ENCODE measurements at places on chromosomes 2 and 18. TPM values are rescaled to one million over a fixed set of nuclear protein-coding genes. Genes with fewer than 3 reads are reported as not detected.

The ANKRD29 gene
- total RNA-seq = 2.1 TPM

The ELOA2 gene
- total RNA-seq = not detected

The DSG2 gene
- total RNA-seq = 107 TPM

The CHRNG gene
- total RNA-seq = not detected

The AMER3 gene
- total RNA-seq = 0.59 TPM

The ANKRD62 gene
- not detected for total RNA-seq

The DDX1 gene
- 120 TPM for total RNA-seq

The MC4R gene
- not detected for total RNA-seq

The AFF3 gene
- 0.22 TPM for total RNA-seq

The ZAP70 gene
- 0.22 TPM for total RNA-seq

The PSMA8 gene
- not detected for total RNA-seq

DNA sequence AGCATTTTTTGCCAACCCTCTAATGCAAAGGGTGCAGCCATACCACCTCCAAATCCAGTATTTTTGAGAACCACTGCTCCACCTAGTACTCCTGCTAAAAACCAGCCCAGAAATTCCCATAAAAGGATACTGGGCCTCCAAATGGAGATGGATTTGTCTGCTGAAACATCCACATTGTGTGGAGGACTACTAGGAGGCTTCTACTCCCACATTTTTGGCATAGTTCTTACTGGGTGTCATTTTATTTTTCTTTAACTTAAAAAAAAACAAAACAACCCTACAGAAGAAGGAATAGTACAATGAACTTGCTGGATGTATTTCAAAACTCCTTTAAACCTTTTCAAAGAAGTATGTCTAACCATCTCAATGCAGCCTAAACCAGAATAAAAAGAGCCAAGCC is 219.2 kb downstream of the SRBD1 start:
- DNase-seq = no peak

DNA sequence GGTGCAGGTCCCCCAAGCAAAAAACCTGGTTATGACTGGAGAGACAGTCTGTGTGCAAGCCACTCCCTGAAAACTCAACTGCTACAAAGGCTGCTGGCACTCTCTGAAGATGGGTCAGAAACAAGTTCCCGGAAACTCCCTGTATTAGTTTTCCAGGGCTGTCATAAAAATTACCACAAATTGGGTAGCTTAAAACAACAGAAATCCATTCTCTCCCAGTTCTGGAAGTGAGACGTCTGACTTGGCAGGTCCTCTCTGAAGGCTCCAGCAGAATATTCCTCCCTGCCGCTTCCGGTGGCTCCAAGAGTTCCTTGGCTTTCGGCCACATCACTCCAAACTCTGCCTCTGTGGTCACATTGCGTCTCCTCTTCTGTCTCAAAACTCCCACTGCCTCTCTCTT is 30.1 kb upstream of the SERPINE2 start:
- no peak for DNase-seq

- DNase-seq = no peak
These were observed 663.1 kb downstream of the ERBB4 start for GRCh38 chr2:211875488-211875887.

- no peak for DNase-seq
These were observed 146.9 kb downstream of the ANKRD44 start for GRCh38 chr2:197163712-197164140.

DNA sequence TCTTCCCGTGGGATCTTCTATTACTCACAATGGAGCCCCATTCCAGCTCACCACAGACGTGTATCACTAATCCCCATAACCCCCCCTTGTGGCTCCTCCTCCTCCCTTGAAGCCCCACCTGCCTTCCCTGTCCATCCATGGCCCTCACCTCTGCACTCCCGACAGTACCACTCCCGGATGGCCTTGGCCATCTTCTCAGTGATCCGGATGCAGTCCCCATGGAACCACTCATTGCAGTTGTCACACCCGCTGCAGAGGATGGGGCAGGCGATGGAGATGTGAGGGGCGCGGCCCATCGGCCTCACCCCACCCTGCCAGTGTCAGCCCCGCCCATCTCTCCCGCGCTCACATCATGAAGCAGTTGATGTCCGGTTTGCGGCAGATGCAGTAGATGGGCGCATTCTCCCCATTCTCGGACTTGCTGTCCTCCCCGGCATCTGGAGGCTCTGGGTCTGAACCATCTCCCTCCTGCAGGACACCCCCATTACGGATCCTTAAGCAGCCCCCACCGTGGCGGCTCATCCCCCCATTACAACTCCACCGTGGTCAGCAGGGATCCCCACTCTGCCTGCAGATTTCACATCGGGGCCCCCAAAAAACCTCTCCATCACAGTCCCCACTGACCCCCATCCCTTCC is 983 bp downstream of the CXXC1 start:
- DNase-seq = peak; percentile 57

- DNase-seq = peak; percentile 16
These were observed 260.1 kb downstream of the GLI2 start for GRCh38 chr2:120995656-120996190.

DNA sequence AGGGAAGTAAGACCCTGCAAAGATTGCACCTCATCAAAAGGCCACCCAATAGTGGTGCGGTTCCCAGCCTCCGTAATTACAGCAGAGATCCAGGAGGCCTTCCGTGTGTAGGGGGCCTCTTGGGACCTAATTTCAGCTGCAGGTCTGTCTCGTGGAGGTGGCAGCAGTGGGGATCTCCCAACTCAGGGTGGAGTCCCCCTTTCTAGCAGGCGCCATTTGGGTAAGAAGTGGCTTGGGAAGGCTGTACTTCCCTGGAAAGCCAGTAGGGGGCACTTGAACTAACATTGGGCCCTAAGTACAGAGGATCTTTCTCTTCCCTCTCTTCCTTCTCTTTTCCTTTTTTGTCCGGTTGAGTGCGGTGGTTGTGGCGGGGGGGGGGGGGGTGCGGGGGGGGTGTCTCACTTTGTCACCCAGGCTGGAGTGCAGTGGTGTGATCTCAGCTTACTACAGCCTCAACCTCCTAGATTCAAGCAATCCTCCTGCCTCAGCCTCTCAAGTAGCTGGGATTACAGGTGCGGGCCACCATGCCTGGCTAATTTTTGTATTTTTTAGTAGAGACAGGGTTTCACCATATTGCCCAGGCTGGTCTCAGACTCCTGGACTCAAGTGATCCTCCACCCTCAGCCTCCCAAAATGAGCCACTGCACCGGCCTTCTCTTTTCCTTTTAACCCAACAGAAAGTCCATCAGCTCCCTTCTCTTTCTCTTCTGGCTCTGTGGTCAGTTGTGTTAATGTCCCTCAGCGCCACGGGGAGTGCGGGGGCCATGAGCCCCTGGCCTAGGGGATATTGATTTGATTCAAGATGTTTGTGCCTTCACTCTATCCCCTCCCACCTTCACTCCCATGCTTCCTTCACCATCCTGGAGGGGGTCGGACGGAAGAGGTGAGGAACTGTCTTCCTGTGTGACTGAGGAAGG is 32.0 kb downstream of the CENPO start:
- peak; percentile 33 for DNase-seq

DNA sequence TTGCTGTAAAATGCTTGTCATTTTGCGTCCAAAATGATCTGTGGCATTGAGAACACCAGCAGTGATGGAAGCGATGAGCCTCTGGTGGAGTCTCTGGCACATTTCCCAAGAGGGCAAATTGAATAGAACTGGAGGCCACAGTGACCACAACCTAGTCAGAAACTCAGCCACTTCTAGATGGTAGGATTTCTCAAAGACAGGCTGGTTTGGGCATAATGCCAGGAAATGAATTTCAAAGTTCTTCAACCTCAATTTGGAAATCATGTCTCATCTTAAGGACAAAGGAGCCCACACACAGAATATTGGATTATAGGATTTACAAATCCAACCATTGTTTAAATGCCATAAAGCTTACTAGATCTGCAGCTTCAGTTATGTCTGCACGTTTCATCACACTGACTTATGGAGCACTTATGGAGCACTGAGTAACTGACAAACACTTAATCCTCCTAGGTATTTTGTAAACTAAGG is 132.1 kb downstream of the COL6A3 start:
- DNase-seq = no peak

DNA sequence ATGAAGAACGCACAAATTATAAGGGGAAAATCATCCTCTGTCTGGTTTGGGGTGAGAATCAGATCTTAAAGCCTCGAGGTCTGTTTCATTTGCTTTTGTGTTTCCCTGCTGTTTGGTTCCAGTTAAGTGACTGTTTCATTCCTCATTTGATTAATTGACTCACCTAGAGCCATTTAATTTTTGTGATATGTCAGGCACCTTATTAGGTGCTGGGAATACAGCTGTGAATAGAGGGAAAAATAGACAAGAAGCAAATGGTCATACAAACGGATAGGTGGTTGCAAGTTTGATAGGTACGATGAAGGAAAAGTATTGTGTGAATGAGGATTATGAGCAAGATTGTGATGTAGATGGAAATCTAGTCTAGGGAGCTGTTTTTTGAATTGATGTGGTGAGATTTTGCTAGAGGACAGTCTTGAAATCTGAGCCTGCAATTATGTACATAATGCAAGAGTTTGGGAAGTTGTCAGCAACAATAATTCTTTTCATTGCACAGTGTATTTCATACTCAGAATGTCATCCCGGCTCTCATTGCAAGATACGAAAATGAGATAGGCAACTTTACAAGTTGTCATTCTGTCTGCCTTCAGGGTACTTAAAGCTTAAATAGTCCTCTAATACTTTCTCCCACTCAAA is 2.2 kb downstream of the ACSL3 start:
- DNase-seq = no peak

DNA sequence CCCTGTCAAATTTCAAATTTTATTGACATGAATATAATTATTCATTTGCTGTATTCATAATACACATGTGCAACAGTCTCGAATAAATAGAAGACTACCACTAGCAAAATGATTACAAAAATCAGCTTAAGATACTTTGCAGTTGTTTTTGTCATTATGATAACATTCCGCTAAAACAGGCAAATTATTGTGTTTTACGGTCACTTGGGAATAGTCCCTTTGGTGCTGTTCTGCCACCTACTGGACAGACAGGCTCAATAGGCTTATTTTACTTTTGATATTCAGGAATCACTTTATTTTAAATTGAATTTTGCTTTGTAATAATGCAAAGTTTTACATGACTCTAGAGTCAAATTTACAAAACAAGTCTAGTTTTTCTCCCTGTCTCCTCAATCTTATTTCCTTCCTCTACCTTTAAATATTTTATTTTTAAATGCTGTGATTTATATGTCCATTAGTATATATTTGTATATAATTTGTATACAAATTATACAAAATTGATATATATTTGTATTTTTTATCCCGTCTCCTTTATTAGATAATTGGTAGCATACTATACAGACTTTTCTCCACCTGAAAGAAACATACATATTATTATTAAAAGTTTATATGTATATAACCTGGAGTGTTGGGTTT is 456.3 kb downstream of the DLGAP1 start:
- no peak for DNase-seq

DNA sequence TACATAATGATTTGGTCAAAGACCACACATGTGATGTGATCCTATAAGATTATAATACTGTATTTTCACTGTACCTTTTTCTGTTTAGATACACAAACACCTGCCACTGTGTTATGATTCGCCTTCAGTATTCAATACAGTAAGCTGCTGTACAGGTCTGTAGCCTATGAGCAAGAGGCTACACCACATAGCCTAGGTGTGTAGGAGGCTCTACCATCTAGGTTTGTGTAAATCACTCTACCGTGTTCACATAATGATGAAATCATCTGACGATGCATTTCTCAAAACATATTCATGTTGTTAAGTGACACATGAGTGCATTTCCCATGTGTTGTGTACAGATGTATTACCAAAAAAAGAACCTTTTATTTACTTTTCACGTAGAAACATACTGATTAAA is 74.5 kb downstream of the USP40 start:
- no peak for DNase-seq

GRCh38 chr2:15127301-15127700 is 433.8 kb downstream of the NBAS start:
- DNase-seq = no peak

- DNase-seq = no peak
These were observed 101.3 kb downstream of the PID1 start for GRCh38 chr2:229169751-229170150.

GRCh38 chr2:198297350-198297749 is 493.0 kb downstream of the PLCL1 start:
- no peak for DNase-seq

GRCh38 chr18:24959051-24959476 is 392.9 kb downstream of the ZNF521 start:
- no peak for DNase-seq

- no peak for DNase-seq
These were observed 110.5 kb downstream of the ZFP36L2 start for GRCh38 chr2:43115881-43116280.

DNA sequence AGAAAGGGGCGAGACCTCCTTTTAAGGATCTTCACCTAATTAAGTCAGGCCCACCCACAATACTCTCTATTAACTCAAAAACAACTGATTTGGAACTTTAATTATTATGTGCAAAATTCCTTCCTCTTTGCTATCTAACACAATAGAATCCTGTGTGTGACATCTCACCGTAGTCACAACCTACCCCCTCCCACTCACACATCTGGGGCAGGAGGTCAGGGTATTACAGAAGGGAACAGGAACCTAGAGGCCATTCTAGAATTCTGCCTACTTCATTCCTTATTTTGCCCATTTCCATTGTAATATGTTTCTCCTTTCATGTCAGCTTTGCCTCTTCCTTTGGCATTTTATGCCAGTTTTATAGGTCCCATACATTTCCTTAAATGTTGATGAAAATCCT is 829.3 kb upstream of the ID2 start:
- no peak for DNase-seq

- no peak for DNase-seq
These were observed 6.7 kb downstream of the CRIM1 start for GRCh38 chr2:36362291-36362690.

GRCh38 chr2:121063471-121063870 is 221.5 kb downstream of the TFCP2L1 start:
- no peak for DNase-seq

- no peak for DNase-seq
These were observed 492.2 kb upstream of the RAB12 start for GRCh38 chr18:8117006-8117371.

- DNase-seq = peak; percentile 39
These were observed 10.1 kb upstream of the GRHL1 start for GRCh38 chr2:9941196-9941995.

DNA sequence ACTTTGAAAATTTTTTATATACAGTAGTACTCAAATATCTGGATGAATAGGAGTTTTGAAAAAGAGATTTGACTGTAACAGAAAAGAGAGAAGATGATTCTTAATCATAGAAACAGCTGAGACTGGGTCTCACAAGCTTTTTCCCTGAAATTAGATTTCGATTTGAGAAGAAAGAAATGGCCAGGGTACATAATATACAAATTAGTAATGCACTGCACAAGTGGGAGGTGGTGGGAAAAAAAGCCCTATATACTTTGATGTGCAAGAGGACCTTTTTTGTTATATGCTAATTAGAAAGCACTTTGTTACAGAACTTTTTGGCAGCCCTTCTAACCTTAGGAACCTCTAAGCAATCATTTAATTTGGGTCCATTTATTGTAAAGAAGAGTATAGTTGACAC is 62.9 kb downstream of the EML4 start:
- DNase-seq = no peak
